ENCODE measurements at places on chromosomes 1 and 21.

DNA sequence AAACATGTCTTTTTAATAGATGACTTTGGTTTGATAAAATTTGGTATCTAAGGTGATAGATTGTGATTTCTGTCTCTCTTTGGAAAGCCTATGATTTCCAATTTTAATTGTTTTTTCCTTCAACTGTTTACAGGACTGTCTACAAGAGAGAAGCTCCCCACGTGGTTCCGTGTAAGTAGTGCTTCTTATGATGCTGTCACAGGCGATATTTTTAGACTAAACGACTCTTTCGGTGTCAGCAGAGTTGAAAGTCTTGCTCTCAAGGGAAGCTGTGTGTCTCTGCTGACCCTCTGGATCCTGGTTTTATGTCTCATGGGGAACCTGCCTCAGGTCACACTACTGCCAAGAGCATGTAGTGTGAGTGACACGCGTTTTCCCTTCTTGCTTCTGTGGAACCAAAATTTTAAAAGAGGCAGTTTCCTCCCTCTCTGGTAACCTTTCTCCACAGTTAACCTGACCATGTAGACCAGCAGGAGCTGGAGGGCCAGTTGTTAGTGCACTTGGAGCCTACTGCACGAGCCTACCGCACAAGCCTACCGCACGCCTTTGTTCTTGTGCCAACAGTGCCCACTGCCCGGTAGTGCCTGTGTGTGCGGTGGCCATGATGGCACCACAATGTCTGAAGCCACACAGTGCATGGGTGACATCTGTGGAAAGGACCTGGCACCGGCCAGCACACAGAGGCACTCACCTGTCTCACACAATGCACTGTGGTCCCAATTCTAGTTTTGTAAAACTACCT lies 91.9 kb downstream of the PCBP3 start:
- DNase-seq: no peak

- DNase-seq: no peak
Measured at GRCh38 chr1:40379785-40380452, 6.4 kb downstream of the SMAP2 start.

DNA sequence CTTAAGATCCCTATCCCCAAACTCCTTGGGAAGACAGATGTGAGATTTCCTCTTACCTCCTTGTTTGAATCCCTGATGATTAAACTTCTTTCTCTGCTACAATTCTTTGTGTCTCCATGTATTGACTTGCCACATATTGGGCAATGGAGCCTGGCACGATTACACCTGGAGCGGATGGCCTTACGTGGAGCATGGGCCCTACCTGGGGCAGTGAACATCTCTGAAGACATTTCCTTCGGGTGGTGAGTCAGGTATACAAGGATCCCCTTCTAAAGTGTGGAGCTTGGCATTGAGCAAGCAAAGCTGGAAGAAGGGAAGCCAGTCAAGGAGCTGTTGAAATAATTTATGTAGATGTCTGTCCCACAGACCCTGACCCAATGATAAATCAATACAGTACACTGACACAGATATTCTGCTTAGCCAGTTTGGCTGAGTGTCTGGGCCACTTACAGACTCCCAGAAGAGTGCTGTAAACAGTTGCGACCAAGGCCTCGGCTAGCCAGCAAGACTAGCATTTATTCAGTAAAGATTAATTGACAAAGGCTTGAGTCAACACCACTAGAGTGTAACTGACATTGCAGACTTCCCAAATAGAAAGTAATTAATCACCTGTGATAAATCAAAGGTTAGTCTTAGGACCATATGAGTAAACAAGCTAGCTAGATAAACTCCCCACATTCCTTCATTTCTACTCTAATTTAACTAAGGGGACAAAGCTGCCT lies 83.1 kb upstream of the KCNK1 start:
- no peak for DNase-seq

DNA sequence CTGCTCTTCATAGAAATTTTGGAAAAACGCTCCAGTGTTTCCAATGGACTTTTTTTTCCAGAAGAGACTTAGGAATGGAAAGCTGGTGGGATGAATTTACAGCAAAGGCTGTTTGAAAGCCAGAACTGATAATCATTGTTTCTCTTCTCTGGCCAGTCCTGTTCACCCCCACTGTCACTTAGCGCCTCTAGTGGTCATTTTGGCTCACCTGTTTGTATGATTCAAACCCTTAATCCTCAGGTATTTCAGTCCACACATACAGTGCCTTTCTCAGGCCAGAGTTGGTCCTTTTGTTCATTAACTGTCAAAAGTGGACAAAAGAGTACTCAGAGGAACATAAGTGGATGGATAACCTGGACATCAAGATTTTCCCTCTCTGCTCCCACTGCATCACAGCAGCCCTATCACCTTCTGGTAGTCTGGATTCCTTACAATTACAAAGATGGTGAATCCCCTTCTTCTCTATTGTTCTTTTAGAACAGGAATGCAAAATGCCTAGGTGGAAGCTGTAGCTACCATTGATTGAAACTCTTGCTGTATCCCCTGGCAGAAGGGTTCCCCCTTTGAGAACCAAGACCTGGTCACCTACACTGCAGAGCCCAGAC lies 177.6 kb upstream of the OLFM3 start:
- no peak for DNase-seq

DNA sequence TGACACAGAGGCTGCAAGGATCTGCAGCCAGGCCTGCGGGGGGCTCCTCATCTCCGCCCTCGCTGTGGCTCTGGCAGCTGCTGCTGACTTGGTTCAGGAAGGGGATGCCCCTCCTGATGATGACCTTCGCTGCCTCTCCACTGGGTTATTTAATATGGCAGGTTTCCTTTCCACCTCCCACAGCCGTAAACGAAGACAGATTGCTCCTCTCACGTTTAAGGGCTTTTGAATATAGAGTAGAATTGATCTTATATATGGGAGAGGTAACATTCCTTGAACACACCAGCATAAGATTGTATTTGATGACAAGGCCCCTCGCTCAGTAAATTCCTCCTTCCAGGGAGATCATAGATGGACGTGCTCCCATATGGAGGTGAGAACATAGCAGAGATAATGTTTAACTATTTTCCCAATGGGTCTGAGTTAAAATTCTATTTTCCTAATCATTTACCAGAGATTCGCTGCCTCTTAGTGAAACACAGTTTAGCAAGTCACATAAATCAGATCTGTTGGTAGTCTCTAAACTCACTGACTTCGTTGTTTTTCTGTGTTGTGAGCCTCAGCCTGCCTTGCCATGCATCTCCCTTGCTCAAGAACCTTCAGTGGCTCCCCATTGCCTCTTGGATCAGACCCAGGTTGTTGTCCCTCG lies 88.5 kb upstream of the AJAP1 start:
- no peak for DNase-seq

Data from stimulated activated CD4-positive, alpha-beta T cell treated with anti-CD3 and anti-CD28 coated beads, Interleukin-4, amount 100 ng/mL, for 48 hours (primary cell).